ENCODE measurements at places on chromosomes 1 and 21.

- no peak for DNase-seq
These were observed 266.0 kb downstream of the GPR52 start for GRCh38 chr1:174713796-174714195.

DNA sequence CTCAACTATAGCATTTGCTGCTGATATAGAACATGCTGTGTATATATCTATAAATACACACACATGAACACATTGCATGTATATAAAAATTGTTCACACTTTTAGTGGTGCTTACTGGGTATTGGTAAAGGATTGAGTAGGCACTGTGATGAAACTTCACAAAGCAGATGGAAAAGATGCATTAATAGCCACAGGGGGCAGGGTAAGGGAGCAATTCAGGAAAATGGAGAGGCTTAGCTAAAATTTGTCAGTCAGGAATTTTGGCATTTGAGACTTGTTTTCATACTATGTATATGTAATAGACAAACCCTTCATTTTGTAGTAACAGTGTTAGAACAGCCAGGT lies 633 bp upstream of the PPFIA4 start:
- no peak for DNase-seq

GRCh38 chr21:40200946-40201345 lies 333.7 kb downstream of the PCP4 start:
- DNase-seq = no peak

DNA sequence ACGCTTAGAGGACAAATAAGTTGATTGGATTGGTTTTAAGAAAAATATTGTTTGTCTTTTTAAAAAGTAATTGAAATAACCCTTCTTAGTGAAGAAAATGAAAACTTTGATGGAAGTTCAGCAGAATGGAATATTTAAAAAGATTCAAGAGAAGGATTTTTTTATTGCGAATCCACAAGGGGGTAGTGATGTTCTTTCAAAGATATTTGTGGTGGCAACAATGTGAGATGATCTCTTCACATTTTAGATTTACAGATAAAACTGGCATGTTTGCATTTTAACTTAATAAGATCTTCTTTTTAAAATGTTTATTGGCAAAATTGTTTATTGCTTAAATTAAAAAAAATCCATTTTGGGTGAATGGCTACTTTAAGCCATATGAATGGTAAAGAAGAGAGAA lies 8.9 kb downstream of the CAMTA1 start:
- peak; percentile 15 for DNase-seq

GRCh38 chr1:32967888-32968568 lies 3.4 kb upstream of the RNF19B start:
- no peak for DNase-seq

Measured in NCI-H1436 (cell line).